T-helper 22 cell (primary cell): ENCODE measurements at places on chromosomes 3 and 15.
A peak's percentile ranks its signal among the peaks of the same experiment; 100 is the strongest.

DNA sequence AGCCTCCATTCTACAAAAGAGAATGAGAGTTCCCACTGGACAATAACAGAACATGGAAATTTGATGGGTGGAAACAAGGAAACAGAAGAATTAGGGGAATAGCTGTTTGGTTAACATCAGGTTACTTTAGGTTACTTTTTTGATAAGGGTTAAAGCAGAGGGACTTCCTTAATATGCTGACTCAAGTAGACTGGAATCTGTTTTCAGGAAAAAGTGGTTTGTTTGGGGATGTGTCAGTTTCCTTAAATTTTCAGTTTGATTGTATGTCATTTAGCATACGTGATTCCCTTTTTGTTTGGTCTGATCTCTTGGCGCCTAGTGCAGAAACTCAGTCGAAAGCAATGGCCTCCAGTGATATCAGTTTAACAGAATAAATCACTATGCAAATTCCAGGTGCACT lies 411.8 kb upstream of the GRM7 start:
- DNase-seq, result no peak

DNA sequence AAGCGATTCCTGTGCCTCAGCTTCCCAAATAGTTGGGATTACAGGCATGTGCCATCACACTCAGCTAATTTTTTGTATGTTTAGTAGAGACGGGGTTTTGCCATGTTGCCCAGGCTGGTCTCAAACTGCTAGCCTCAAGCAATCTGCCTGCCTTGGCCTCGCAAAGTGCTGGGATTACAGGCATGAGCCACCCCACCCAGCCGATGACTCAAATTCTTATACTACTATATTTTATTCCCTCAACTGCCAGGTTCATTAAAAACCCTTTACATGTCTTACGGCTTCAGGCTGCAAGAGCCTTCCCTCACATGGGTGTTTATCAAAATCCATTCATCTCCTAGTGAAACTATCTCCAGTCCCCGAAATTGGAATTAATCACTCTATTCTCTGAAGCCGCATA lies 63.4 kb downstream of the CBLB start:
- DNase-seq, result no peak

GRCh38 chr3:97291901-97292300 lies 472.7 kb upstream of the ARL6 start:
- no peak for DNase-seq

DNA sequence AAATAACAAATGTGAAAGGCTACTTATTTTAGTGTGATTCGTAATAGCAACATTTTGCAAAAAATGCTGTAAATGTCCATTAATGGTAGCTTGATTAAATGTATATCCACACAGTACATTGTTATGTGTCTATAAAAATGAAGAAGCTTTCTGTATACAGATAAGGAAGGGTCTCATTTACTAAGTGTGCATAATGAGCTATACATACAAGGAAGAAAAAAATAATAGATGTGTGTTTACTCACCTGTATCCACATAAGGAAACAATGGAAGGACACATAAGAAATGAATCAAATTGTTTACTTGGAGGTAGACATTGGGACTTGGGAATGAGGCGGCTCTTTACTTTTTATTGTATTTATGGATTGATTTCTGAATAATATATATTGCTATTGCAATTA lies 34.9 kb downstream of the MED12L start:
- no peak for DNase-seq

DNA sequence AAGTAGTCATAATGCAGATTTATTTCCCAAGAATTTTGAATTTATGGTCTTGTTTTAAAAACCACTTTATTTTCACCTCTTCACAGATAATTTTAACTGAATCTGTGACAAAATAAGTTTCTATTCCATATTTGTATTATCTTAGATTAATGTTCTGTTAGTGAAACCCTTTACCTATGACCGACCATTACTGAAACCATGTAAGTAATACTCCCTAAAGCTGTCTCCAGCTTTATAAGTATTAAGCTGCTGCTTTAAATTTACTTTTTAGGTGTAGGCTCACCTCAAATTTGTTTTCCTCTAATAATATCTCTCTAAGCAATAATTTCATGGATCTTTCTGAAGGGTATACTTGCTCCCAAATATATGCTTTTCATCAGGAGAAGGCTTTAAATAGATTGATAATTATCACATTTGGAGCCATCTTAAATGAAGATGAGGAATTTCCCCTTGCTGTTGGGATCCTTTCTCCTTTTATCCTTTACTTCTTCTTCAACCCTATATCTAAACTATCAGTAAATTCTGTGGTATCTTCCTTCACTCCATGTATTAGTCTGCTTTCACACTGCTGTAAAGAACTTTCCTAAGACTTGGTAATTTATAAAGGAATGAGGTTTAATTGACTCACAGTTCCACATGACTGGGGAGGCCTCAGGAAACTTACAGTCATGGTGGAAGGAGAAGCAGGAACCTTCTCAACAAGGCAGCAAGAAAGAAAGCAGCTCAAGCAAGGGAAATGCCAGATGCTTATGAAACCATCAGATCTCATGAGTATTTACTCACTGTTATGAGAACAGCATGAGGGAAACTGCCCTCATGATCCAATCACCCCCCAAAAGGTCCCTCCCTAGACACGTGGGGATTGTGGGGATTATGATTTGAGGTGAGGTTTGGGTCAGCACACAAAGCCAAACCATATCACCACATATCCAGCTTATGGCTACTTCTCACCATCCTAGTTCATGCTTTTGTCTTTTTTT lies 92.3 kb upstream of the P2RY1 start:
- DNase-seq, result no peak

DNA sequence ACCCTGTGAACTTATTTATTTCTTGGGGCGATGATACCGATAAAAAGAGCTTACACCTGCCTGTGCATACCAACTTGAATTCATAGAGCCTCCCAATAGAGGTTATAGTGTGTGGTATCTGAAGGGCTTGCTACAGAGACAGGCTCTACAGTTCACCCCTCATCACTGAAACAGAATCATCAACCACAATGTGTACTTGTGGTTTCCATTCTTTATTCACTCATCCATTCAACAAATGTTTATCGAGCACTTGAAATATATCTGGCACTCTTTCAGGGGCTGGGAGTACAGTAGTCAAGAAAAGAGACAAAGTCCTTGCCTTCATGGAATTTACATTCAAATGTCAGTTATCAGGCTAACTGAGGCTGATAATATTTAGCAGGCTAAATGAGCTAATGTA lies 134.4 kb upstream of the SKOR1 start:
- no peak for DNase-seq

DNA sequence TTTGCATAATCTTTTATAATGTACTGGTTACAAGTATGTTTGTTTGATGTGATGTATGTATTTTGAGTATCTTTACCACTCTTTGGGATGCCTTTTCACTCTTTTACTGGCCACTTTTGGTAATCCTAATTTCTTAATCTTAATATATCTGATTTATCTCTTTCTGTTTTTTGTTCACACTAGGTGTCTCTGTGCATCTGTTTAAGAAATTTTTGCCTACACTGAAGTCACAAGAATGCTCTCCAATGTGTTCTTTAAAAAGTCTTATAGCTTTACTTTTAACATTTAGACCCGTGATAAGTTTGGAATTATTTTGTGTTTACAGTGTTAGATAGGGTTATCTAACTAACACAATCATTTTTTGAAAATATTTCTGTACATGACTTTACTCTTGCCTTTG lies 659.1 kb downstream of the SI start:
- no peak for DNase-seq

GRCh38 chr3:172225215-172225707 lies 185.9 kb downstream of the FNDC3B start:
- DNase-seq, result no peak

DNA sequence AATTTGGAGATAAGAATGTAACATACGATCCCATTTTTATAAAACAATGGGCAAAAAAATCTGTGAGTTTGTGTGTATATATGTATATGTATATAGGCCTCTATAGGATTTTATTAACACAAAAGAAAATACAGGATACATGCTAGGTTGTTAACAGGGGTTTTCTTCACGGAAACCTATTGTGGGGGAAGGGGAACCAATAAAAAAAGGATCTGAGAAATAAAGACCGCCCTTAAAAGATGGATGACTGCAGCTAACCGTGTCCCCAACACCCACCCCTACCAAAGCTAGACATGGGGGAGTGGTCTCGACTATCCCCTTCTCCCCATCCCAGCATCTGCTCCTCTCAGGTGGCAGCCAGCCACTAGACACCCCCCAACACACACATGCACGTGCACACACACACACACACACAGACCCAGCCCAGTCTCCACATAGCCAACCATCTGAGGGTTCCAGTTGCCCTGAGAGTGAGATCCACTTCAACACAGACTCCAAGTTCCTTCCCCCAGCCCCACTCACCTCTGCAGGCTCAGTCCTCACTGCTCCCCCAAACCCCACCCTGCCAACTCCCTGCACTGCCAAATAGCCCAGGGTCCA lies 132.9 kb downstream of the TPRA1 start:
- DNase-seq, result no peak

GRCh38 chr15:78054966-78055365 lies 22.5 kb downstream of the TBC1D2B start:
- DNase-seq, result no peak

DNA sequence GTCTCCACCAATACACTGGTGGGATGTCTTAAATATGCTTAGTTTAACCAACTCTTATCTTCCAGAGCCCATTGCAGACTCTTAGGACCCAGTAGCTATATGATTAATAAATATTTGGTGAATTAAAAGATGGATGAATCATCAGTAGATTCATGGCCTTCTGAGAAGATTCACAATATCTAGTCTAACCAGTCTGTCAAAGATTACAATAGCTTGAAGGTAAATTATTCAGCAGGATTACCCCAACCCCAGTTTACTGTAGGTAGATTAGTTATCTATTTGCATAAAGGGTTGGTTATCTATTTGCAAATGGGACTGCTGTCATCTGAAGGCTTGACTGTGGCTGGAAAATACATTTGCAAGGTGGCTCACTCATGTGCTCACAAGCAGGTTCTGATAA lies 239.4 kb upstream of the THRB start:
- DNase-seq, result no peak

- peak; percentile 6 for DNase-seq
Observed at GRCh38 chr15:73052653-73053397, 562 bp downstream of the NEO1 start.

GRCh38 chr3:165874663-165875489 lies 37.7 kb upstream of the BCHE start:
- no peak for DNase-seq

DNA sequence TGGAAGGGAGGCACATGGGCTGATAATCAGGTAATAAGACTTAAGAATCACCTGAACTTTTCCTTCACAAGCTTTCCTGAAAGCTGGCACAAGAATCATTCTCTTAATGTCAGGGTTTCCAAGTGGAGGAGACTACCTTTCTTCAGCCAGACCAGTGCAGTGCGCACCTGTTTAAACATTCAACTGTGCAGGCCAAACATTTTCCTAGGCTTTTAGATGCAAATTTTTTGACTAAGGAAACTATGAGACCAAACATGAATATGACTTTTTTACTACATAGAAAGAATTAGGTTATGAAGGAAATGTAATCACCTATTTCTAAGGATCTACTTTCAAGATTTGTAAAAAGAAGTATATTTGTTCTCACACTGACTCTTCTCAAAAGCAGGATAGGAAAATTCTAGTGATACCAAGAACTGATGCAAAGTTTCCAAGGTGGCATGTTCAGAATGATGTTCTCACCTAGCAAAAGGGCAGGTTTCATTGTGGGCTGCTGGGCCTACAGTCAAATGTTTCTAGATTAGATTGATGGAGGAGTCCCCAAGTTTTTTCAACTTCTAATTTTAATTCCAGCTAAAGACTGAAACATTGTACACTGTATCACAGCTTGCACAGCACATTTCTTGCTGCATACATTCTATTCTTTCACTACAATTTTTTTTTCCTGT lies 339.1 kb downstream of the TIGIT start:
- no peak for DNase-seq

GRCh38 chr3:157310329-157311052 lies 126.2 kb upstream of the PTX3 start:
- no peak for DNase-seq

- no peak for DNase-seq
Observed at GRCh38 chr3:71201939-71202338, 381.6 kb downstream of the FOXP1 start.

DNA sequence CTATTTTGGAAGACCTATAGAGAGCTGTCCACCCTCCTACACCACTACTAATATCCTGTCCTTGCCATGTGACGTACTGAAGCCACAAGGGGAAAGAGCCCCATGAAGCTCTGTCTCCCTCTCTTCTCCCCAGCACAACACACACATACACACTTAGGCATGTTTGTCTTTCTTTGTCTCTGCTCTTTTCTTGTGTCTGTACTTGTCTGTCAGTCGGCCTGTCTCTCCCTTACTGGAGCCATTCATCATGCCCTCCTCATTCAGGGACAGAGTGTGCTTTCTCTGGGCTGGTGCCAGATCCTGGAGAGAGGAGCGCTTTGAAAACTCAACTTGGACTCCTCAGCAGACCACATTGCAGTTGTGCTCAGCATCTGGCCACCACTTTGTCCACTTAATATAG lies 47.6 kb downstream of the PSMD6 start:
- DNase-seq, result no peak

GRCh38 chr15:29107971-29108645 lies 161.5 kb downstream of the NSMCE3 start:
- no peak for DNase-seq

DNA sequence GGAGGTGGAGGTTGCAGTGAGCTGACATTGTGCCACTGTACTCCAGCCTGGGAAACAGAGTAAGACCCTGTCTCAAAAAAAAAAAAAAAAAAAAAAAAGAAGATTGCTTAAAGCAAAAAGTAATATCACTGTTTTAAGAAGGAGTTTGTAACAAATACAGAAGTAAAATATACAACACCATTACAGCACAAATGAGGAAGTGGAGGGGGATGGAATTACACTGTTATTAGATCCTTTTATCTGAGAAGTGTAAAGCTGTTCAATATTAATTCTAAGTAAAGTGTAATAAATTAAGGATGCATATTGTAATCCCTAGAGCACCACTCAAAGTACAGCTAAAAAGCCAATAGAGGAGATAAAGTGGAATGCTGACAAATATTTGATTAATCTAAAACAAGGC lies 47.0 kb upstream of the SNRPA1 start:
- no peak for DNase-seq

GRCh38 chr15:59997070-59997701 lies 6.9 kb upstream of the FOXB1 start:
- DNase-seq, result peak; percentile 30

- DNase-seq, result no peak
Observed at GRCh38 chr15:78070049-78070700, 7.3 kb downstream of the TBC1D2B start.

DNA sequence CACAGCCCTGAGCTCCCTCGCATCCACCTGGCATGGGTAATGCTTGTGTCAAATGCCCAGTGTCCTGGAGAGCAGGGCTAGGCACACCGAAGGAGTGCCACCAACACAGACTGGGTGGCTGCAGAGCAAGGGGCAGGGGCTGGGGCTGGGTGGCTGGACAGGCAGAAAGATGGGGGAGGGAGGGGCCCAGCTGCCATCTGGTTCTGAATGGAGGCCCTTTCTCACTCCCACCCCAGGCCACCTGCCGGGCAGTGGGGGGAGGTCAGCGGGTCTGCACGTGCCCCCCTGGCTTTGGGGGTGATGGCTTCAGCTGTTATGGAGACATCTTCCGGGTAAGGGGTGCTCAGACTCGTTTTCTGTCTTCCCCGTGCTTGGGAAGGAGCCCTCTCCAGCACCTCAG lies 17.0 kb downstream of the STAB1 start:
- no peak for DNase-seq

GRCh38 chr3:12393894-12394293 lies 90.4 kb upstream of the TSEN2 start:
- no peak for DNase-seq
